Fibroblast of skin of left quadriceps (primary cell): ENCODE measurements at places on chromosomes 12 and 14.

GRCh38 chr14:48967419-48967818 lies 618.8 kb downstream of the RPS29 start:
- DNase-seq, result peak; percentile 37

- DNase-seq, result no peak
Observed at GRCh38 chr12:46126050-46126727, 135.8 kb upstream of the SCAF11 start.

DNA sequence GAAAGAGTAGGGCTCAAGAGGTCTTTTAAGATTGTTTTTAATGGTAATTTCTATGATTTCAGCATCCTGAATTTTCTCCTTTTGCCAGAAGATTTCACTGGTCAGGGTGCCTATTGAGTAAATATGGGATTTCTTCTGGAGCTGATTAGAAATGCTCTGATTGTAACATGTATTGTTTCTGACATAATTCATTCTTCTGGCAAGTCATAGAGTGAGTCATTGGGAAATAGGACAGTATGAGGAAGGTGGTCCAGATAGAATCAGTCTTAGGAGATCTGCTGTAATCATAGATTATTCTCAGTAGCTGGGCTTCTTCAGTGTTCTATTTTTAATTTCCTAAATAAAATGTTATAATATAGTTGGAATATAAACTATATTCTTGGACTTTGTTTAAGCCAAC lies 182.0 kb upstream of the NAV3 start:
- DNase-seq, result peak; percentile 11

GRCh38 chr12:23210573-23210972 lies 585.6 kb downstream of the ETNK1 start:
- no peak for DNase-seq

DNA sequence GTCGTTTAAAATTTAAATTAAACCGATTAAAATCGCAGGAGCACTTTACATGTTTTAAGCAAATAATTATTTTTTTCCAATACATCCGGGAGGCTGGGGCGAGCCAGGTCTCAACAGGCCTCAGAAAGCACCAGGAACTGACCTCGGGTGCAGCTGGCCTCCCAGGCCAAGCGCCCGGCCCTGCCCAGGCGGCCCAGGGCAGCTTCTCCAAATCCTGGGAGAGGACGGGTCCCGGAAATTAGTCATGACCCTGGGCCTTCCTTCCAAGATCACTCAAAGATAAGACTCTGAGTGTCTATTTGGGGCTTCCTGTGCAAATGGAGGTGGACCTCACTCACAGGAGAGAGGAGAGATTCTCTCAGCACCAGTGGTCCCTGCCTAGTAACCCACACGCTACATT lies 177.1 kb downstream of the BCL11B start:
- no peak for DNase-seq

DNA sequence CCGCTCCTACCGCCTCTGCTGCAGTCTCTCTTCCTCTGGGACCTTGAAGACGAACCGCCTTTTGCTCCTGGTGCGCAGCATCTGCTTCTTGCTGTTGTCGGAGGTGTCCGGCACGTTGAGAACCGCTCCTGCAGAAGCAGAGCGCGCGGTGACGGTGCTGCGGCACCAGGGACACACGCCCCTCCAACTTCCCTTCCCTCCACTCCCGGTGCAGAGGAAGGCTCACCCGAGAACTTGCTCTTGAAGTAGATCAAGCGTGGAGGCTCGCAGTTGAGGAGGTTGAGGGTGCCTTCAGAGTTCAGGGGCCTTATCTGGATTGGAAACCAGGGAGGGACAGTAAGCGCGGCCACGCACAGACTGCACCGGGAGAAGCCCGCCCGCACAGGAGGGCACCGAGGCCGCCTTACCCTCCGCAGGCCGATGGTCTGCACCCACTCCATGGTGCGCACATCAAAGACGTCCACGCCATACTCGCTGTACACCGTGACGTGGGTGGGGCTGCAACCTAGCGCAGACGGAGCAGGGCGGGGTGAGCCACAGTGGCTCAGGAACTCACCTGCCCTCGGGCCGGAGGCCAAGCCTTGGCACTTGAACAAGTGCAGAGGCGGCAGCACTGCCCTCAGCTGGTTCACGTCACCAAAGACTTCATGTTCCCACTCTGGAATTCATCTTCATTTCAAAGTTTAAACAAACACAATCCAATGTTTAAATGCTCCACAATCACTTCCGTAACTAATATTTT lies 17.5 kb downstream of the AMN start:
- no peak for DNase-seq

GRCh38 chr12:48903363-48903981 lies 21.8 kb downstream of the FKBP11 start:
- DNase-seq, result no peak

DNA sequence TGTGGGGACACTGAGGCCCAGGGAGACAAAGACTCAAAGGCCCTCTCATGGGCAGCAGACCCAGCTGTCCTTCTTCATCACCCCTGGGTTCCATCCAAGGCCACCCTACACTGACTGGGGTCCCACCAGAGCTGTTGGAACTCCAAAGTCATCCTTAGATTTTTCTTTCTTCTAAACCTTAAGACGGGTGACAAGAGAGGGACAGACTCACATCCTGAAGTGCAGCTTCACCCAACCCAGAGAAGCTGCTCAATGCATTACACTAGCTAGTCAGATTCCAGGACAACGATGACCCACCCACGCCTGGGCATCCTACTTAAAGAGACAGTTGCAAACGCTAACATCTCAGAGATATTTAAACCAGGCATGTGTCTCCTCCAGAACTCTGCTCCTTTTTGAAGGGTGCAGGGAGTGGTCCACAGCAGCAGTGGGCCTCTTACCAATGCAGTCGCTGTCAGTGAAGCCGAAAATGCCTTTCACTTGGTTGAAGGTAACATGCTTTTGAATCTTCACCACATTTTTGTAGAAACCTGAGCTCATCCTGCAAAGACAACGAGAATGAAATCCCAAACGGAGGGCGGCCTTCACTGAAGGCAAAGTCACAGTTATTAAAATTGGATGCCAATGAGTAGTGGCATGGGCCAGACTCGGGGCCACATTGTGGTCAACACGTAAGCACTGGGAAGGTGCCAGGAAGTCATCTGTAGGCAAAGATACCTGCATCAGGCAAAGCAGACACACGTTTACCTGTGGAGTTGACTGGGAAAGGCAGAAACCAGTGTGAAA lies 23.4 kb downstream of the SLC25A47 start:
- no peak for DNase-seq

GRCh38 chr14:50222055-50222613 lies 9.2 kb downstream of the SOS2 start:
- peak; percentile 3 for DNase-seq

- DNase-seq, result peak; percentile 20
Observed at GRCh38 chr12:41055875-41056577, 132.1 kb upstream of the PDZRN4 start.

GRCh38 chr12:4379405-4379804 lies at the start of gene FGF23:
Gene FGF23, minus strand, starts transcription at chr12:4379712. Its CDS starts 130 bp downstream, at chr12:4379582.
- DNase-seq, result peak; percentile 14

DNA sequence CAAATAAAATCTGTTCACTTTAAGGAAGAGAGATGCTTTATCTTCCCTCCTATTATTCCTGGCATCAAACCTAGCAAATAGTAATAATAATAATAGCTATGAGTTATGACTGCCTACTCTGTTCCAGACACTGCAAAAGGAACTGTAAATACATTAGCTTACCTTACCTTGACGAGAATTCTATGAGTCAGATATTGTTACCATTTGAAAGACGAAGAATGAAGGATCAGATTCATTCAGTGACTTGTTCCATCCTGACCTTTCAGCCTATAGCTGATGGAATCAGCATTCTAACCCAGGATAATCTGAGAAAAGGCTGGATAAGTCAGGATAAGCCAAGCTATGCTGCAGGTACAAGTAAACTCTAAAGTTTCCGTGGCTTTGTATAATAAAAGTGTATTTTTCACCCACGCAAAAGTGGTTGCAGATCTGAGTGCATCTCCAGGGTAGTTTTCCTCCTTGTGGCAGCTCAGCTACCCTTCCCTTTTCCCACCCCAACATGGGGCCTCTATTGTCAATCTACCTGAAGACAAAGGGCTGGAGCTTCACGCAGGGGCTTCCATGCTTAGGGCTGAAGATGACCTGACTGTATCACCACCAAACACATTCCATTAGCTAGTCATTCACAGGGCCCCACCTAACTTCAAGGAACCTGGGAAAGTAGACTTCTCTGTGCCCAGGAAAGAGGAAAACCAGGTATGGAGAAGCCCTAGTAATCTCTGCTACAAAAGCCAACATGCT lies 57.2 kb upstream of the CCND2 start:
- no peak for DNase-seq

DNA sequence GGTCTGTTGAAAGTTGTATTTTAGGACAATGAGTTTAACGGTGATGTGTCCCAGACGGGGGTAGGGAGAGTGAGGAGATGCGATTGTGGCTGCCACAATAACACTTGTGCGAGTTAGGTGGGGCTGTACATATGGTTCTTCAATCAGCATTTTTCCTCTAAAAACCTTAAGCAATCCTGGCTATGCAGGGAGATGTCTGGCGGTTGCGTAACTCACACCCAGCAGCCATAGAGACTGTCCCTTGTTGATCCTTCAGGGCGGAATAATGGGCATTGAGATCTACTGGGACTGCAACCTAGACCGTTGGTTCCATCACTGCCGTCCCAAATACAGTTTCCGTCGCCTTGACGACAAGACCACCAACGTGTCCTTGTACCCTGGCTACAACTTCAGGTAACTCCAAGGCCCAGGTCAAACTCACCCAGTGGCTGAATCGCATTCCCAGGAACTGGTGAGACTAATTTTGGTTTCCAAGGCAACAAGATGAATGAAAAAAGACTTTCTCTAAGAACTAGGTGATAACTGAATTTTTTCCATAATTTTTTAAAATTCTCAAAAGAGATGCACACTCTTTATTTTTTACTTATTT lies 34.6 kb downstream of the P2RX7 start:
- no peak for DNase-seq

GRCh38 chr14:68959035-68959434 lies 20.1 kb downstream of the ACTN1 start:
- DNase-seq, result no peak

- peak; percentile 97 for DNase-seq
Observed at GRCh38 chr12:110109037-110109836, 14.9 kb upstream of the IFT81 start.

GRCh38 chr14:67373347-67373746 lies 13.2 kb downstream of the EIF2S1 start:
- DNase-seq, result no peak

GRCh38 chr14:102840771-102841528 lies 63.7 kb downstream of the TRAF3 start:
- no peak for DNase-seq

GRCh38 chr12:132723015-132723763 lies 12.5 kb downstream of the PGAM5 start:
- no peak for DNase-seq

DNA sequence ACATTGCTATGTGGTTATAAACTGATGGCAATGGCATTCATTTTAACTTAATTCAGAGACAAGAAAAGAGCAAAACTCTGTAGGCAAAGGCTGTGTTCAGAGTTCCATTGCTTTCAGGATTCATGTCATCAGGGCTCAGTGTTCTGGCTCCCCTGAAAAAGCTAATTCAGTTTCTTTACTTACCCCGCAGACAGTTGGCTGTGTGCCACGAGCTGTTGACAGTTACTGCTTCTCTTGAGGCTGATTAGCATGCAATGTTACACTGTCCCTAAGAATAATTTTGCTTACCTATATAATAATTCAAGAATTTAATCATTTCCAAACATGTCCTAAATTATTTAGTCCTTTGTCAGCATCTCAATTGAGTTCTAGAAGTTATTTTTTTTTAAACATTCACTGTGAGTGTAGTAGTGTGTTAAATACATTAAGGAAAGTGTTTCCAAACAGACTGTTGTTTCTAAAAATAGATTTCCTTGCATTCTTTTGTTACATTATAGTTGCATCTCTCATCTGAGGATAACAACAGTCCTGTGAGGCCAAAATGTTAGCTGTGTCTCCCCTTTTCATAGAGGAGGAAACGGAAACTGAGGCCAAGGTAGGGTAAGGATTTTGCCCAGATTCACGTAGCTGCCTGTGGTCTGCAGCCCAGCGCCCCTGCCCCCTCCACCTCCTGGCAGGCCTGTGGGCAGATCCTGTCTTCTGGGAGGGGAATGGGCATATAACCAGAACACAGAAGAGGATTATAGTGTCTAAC lies 98.6 kb downstream of the PELI2 start:
- DNase-seq, result peak; percentile 33

DNA sequence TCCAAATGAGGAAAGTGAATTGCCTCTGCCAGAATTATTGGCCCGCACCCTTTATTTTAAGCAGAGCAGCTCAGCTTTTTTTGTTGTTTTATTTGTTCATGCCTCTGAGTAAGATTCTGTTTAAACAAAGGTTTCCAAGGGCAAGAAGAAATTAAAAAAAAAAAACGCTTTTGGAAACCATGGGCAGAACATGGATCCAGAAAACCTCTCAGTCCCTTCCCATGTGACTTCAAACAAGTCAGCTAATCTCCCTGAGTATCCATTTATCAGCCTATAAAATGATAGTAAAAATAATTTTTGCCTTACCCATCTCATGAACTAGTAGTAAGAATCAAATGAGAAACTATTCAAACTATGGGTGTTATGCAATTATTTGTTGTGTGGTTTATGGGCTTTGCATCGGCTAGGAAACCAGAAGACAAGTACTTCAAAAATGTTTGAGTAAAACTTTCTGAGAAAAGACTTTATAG lies 27.6 kb downstream of the KITLG start:
- DNase-seq, result peak; percentile 62

DNA sequence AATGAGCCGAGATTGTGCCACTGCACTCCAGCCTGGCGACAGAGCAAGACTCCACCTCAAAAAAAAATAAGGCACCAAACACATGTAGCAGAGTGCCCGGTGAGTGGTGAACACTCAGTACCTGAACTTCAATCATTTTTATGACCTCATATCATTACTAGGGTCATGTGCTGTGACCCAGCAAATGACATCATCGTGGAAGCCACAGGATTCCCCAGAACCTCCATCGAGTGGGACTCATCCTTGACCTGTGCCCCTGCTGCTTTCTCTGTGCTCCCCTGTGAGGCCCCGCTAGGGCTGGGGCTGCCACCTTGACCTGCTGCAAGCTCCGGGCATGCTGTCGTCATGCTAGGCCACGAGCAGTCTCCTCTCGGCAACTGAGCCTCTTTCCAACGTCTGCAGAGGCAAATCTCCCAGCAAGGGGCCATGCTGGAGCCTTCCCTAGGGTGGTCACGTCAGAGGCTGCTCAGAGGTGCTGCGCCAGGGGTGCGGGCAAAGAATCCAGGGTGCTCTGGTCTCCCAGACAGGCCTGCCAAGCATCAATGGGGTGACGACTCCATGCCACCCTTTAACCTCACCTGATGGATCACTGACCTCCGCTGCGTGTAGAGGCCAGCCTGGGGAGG lies 18.5 kb downstream of the GLTP start:
- no peak for DNase-seq

- no peak for DNase-seq
Observed at GRCh38 chr14:92964124-92965109, 41.5 kb downstream of the CHGA start.

DNA sequence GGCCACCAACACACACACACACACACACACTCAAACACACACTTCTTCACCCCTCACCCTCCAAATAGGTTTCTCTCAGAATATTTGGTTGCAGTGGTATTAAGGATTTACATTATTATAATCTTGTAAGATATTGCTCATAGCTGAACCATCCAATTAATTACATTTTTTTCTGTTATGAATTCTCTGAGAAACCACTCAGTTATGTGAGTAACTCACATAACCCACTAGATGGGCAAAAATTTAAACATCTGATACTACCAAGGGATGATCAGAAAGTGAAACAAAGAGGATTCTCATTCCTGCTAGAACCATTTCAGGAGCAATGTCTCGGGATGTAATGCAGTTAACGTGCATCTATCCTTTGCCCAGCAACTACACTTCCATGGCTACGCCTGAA lies 31.6 kb downstream of the TMTC1 start:
- DNase-seq, result no peak

GRCh38 chr12:121711361-121712189 lies 977 bp upstream of the TMEM120B start:
- DNase-seq, result no peak
